ENCODE measurements at places on chromosomes 12 and 14.

DNA sequence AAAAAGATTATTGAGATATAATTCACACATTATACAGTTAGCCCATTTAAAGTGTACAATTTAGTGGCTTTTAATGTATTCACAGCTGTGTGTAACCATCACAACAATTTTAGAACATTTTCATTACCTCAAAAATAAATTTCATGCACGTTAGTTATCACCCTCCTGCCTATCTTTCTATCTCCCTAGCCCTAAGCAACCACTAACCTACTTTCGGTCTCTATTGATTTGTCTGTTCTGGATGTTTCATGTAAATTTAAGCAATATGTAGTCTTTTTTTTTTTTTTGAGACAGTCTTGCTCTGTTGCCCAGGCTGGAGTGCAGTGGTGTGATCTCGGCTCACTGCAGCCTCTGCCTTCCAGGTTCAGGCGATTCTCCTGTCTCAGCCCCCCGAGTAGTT, 439.4 kb downstream of the PCNX1 start:
- DNase-seq, result no peak

GRCh38 chr12:84638811-84639368, 273.7 kb downstream of the SLC6A15 start:
- DNase-seq, result no peak

DNA sequence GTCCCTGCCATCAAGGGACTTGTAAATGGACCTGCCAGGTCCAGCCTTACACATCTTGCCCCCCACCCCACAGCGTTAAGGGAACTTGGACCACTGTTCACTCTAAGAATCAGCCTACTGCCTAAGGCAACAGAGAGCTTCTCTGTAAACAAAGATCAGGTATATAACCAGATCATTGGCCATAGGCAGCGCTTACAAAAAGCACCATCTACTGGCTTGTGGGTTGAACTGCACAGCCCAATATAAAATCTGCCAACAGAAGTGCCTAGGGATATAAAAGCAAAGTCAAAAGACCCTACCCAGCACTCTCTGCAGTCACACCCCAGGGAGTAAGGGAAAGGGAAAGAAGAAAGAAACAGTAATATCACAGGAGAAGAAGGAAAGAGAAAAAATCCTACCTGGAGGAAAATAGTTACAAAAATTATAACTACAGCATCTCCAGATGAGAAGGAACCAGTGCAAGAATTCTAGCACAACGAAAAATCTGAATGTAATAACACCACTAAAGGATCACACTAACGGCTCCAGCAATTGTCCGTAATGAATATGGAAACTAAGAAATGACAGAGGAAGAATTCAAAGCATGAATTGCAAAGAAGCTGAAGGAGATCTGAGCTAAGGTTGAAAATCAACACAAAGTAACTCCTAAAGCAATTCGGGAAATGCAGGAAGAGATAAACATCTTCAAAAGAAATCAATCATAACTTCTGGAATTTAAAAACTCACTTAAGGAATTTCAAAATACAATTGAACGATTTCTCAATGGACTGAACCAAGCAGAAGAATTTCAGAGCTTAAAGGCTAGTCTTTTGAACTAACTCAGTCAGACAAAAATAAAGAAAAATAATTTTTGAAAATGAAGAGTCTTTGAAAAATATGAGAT, 95.2 kb upstream of the PCED1B start:
- DNase-seq, result no peak

DNA sequence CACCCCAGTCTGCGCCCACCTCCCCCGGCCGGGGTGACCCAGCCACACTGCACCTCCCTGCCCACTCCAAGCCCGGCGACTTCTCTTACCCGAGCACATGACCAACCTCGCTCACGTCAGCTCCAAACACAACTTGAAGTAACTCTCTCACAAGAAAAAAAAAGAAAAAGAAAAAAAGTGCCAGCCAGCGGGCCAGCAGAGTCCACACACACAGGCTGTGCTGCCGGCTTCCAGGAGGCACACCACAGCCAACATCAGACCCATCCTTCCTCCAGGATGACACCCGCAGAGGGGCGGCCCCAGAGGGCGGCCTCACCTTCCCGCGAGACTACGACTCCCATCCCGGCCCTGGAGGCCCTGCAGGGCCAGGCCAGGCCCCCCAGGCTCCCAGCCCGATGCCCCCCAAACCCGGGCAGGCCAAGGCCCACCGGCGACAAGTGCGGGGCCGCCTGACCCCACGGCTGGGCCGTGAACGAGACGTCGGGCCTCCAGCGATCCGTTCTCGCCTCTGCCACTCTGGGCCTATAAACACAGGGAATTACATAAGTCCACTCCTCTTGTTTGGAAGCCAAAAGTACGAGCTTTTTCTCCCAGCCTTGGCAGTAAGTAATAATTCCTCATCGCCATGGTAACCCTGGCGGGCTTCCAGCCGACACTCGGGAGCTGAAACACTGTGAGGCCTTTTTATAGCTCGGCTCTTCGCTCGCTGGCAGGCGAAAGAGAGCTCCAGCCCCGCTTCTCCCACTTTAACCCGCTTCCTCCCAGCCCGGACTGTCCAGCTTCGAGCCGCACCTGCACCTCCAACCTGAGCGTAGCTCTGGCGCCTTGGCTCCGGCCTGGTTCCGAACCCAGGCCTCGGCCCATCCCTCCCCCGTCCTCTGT, 49.1 kb downstream of the NCOR2 start:
- no peak for DNase-seq

DNA sequence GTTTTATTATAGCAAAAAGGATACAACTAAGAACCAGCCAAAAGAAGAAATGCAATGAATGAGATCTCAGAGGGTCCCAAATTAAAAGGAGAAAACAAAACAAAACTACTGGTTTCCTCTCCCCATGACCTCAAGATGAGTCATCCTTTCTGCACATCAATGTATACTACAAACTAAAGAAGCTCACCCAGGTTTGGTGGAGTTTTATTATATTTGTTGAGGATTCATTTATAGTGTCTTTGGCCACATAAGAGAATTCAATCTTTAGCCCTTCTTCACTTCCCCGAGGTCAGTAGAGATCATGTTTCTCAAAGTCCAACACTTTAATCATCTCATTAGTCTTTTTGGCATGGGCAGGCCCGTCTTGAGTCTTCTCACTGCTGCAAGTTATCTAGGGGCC, 210.6 kb downstream of the SLC6A15 start:
- no peak for DNase-seq

GRCh38 chr14:33490555-33490954, 460.3 kb downstream of the EGLN3 start:
- DNase-seq, result no peak

- no peak for DNase-seq
Measured at GRCh38 chr14:24110523-24110922, 4.1 kb upstream of the DCAF11 start.

DNA sequence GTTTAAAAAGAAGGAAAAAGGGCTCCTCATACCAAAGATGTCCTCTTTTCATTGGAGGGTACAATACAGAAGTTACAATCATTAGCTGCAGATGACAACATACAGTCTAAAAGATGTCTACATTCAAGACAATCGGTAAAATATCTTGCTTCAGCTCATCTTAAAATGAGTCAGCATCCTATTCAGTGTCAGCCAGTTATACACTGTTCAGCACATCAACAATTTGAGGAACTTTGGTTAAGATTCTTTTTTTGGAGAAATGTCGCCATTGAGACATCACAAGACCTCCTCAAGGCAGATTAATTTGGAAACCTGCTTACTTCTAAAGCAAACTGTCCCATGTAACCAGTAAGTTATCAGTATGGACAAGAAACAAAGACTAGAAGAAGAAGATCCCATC, 100.7 kb upstream of the SLC38A4 start:
- no peak for DNase-seq

DNA sequence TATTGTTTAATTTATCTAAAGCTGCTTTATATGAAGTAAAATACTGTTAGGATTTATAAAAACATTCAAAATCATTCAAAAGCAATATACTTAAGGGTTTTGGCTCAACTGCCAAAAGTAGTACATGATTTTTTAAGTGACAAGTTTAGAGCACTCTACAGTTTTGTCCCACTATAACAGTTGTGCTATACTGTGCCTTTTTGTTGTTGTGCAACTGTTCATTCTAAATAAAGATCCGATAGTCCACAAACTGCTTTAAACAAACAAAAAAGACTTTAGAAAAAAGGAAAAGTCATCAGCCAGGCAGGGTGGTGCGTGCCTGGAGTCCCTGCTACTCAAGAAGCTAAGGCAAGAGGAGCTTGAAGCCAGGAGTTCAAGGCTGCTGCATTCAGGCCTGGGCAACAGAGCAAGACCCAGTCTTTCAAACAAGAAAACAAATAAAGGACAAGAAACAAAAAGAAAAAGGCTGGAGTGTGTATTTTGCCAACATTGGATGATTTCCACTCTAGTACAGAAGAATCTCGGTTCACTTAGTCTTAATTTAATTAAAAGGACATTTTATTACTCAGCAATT, 7.3 kb downstream of the C2CD5 start:
- no peak for DNase-seq

GRCh38 chr14:21136024-21136423, 19.8 kb downstream of the OR5AU1 start:
- DNase-seq, result no peak

DNA sequence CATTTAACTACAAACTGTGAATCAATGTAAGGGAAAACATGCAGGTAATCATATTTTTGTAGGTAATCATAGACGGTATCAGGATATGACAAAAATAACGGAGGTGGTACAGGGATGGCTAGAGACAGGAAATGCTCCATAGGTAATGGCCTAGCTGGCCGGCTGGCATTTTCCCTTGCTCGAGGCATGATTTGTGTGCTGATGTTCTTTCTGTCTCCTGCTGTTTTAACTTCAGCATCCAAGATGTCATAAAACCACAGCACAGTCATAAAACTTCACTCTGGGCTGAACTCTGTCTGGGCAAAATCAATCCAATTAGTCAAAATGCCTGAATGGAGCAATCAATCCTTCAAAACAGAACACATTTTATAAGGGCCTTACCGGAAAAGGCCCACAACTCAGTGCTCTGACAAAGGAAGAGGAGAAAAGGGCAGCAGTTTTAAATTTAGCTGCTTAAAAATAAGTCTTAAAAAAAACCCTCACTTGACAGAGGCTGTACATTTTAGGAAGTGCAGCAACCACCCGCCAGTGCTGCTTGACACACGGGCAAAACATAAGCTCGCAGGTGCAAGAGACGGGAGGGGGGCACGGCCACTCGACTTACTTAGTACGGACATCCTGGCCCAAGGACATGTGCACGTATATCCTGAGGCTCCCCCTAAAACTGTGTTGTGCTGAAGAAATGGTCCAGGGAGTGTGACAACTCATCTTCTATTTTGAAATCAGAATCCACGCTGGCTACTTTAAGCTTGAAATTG, 40.5 kb upstream of the GPR68 start:
- DNase-seq, result no peak

DNA sequence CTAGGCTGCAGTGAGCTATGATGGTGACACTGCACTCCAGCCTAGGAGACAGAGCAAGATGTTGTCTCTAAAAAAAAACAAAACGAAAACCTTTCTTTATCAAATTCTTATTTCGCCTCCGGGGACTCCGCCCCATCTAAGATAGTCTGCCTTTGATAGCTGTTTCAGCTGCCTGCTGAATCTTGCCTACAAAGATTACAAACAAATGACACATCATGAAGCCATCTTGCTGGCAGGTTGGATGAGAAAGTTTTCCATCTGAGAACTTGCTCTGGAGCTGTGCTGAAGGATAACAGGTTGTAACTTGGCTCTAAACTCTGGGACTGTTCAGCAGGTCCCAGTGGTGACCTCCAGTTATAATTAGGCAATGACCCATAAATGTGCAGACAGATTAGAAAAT, 41.8 kb upstream of the AEBP2 start:
- DNase-seq, result no peak

DNA sequence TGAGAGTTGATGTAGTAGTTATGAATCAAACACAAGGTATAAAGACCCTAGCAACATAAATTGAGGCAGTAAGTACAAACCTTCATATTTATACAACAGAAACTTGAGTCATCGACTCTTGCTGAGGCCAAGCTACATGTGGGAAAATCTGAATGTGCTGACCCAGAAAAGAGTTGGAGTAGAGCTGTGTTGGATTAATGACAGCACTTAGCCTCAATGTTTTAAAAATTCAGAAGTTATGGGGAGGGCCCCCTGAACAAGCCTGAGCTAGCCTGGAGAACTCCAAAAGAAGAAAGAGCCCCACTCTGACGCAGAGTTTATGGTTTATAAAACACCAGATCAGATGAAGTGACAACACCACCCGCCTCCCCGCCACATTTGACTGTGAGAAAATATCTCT, 100.0 kb downstream of the DUSP6 start:
- DNase-seq, result no peak

DNA sequence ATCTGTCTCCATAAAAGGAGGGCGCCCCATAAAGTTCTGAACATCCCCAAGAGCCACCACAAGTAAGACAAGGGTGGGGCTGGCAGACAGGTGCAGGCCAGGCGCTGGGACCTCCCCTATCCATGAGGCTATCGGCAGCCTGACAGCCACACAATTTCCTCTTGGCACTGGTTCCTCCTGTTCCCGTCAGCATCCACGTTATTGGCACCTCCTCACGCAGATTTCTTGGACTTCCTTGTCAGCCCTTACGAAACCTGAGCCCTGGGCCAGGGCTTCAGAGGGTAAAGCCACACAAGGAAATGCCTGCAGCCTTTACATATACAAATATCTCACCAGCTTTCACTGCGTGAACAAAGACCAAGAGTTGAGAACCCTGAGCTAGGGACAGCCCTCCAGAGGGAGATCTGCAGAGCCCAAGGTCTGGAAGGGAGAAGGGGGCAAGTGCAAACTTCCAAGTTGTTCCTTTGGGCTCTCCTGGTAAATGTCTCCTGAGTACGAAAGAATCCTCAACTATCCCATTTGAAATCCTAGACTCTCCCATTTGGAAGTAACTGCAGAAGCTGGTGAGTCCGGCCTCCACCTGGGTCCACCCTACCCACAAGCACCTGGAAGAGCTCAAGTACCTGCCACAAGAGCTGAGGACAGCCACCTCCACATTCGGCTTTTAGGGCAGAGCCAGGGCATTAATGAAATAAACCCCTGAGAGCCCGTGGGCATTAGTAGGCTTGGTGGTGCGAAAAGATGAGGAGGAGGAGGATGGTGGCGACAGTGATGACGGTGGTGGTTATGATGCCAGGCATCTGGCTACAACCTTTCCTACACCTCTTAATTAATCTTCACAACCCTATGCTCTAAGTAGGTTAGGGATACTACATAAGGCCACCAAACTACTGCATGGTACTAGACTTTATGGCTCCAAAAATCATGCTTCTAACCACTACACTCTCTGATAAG, 5.5 kb upstream of the TC2N start:
- no peak for DNase-seq

DNA sequence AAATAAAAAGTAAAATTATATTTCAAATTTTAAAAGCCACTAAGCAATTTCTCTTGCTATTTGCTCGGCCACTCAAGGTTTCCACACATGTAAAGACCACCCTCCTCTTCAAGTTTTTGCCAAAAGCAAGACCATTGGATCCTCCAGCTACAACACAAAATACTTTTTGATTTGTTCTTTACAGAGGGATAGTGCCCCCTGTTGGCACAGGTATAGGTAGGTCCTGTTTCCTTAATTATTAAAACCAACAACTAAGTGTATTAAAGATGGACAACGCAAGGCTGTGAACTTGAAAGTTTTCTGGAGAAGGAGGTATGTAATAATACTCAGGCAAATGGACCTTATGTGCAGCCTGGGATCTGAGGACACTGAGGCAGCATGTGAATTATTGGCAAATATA, 23.8 kb downstream of the ATP6V1D start:
- DNase-seq, result no peak

GRCh38 chr12:17928708-17929366, 161.2 kb downstream of the RERGL start:
- no peak for DNase-seq

GRCh38 chr12:48997719-48998496, 1.3 kb downstream of the DDN start:
- DNase-seq, result no peak

GRCh38 chr14:64952598-64953309, 10.2 kb upstream of the GPX2 start:
- DNase-seq, result no peak

- no peak for DNase-seq
Measured at GRCh38 chr12:117875744-117876435, 92.9 kb downstream of the KSR2 start.
